ENCODE measurements at places on chromosomes 16 and 17.

DNA sequence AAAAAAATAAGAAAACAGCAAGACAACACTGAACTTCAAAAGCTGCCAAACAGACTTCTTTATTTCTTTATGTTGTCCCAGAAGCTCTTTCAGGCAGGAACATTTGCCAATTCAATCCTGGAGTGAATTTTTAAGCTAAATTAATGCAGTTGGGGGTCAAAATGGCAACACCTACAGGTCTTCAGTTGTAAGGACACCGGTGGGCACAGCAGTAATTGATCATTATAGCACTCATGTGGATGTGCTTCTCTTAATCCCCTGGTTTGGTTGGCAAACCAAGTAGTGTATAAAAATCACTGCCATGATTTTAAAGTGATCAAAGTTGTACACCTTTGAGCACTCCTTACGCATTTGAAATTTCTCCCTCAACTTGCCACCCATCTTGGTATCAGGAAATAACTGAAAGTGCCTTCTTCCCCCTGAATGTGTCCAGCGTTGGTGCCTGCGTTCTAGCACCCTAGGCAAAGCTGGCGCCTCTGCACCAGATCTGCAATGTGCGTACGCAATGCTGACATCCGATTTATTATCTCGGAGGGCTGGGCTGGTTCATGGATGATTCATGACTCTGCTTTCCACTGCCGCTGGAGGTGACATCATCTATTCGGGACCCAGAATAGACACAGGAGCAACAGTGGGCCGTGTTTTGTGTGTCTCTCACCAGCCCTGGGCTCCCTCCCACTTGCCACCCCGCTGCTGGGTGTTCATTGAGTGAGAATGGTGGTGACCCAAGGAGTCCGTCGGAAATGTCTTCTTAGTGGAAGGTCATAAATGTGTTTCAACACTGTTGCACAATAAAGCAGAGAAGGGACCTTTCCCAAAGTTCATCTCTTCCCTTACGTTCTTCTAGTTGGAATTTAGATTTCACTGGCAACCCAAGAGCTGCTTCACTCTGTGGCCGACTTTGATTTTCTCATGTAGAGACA, 203.4 kb downstream of the CCDC182 start:
- DNase-seq: no peak

- DNase-seq: no peak
Observed at GRCh38 chr17:50649042-50649908, 14.6 kb downstream of the ABCC3 start.

DNA sequence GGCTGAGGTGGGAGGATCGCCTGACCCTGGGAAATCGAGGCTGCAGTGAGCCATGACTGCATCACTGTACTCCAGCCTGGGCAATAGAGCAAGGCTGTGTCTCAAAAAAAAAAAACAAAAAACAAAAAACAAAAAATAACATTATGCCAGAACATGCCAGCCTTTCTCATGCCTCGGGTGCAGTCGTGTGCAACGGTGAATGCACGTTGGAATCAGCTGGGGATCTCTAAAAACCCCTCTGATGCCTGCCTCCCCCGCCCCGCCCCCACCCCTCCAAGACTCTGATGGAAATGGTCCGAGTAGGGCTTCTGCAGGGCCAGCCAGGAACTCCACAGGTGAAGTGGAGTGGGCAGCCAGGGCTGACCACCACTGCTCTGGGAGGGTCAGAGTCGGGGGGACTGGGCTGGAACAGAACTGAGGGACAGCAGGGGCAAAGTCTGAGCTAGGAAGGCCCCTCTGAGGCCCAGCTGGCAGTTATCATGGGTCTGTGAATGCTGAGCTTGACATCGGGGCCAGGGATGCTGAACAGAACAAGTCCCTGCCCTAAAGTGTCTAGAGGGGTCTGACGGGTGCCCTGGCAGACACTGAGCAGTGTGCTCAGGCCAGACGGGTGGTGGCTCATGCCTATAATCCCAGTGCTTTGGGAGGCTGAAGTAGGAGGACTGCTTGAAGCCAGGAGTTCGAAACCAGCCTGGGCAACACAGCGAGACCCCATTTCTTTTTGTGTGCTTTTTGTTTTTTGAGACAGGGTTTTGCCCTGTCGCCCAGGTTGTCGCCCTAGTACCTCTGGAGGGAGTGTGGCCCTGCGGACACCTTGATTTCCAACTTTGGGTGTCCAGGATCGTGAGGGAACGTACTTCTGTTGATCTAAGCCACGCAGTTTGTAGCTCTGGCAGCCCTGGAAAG, 193.4 kb upstream of the GSE1 start:
- DNase-seq: no peak

DNA sequence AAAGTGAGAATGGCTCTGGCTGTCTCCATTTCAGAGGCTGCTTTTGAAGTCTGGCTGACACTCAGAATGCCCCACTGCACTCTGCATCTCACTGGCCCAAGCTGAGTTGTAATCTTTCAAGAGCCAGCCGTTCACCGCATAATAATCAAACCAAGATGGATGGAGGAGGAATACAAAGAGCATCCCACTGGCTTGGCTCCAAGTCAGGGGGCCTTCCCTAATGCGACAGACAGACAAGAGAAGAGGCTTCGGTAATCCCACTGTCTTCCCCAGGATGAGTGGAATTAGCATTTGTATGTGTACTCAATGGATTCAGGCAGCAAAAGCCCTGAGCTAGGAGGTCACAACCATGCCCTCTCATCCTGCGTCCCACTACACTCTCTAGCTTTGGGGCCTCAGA, 68.0 kb downstream of the CBLN1 start:
- DNase-seq: no peak

DNA sequence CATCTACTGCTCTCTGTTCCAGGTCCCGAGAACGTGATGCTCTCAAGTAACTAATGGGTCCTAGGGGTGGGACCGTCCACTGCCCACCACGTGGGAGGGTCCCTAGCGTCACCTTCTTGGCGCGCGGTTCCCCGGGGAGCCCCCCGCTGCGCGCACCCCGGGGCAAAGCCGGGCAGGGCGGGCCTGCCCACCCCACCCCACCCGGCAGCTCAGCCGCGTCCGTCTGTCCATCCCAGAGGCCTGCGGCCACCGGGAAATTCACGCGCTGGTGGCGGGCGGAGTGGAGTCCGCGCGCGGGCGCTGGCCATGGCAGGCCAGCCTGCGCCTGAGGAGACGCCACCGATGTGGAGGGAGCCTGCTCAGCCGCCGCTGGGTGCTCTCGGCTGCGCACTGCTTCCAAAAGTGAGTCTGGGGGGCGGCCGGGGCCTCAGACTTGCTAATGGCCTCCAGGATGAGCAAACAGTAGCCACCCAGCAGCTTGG, 494 bp downstream of the PRSS41 start:
- DNase-seq: no peak

DNA sequence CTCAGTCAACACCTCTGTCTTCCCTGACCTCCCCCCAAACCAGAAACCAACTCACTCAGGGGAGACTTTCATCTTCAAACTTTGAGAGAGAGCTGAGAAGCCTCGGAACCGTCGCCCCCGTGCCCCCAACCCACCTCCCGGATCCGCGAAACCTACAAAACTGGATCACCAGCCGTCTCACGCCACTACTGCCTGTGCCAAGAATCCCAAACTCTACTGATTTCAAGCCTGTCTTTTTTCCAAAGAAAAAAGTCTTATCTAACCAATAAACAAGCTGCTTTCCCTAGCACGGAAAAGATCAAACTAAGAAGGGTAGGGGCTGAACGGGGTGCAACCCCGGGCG, 2.0 kb downstream of the AXIN2 start:
- DNase-seq: no peak

DNA sequence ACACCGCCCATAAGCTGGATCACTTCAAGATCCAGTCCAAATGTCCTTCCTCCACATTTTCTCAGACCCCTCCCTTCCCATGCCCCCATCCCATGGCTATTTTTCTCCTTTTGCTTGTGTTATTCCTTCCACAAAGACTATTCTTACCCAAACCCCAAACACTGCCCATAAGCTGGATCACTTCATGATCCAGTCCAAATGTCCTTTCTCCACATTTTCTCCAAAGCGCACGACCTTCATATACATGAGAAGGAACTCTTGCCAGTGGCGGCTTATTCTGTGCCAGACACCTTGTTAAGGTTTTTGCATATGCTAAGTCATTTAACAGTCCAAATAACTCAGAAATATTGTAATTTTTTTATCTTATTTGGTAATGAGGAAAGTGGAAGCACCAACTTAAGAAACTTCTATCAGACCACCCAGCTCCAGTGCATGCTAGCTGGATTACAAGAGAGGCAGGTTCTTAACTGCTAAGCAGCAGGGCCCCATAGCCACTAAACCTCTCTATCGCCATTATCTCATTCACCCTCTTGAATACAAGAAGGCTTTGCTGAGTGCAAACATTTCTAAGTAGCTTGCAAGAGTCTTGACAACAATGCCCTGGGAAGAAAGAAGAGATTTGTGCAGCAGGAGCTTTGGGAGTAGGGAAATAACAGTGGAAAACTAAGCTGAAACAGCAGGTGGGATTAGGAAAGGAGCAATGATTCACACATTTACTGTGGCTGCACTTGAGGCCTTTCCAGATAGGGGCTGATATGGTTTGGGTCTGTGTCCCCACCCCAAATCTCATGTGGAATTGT, 428.2 kb upstream of the MAF start:
- no peak for DNase-seq

- no peak for DNase-seq
Observed at GRCh38 chr16:72896485-72897118, 151.3 kb downstream of the ZFHX3 start.

DNA sequence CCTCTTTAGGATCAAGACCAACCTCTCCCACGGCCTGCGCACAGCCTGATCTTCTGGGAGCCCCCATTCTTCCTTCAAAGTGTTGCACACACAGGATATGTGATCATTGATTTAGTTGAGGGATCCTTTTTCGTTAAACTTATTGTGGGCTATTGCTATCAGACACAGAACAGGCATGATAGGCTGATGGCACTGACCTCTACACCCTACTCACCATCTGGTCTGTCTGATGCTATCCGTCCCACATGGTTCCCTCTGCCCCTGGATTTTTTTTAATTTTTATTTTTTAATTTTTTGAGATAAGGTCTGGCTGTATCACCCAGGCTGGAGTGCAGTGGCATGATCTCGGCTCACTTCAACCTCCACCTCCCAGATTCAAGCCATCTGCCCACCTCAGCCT, 19.2 kb upstream of the LITAF start:
- no peak for DNase-seq

- DNase-seq: no peak
Observed at GRCh38 chr17:3482852-3483251, 7.1 kb downstream of the ASPA start.

DNA sequence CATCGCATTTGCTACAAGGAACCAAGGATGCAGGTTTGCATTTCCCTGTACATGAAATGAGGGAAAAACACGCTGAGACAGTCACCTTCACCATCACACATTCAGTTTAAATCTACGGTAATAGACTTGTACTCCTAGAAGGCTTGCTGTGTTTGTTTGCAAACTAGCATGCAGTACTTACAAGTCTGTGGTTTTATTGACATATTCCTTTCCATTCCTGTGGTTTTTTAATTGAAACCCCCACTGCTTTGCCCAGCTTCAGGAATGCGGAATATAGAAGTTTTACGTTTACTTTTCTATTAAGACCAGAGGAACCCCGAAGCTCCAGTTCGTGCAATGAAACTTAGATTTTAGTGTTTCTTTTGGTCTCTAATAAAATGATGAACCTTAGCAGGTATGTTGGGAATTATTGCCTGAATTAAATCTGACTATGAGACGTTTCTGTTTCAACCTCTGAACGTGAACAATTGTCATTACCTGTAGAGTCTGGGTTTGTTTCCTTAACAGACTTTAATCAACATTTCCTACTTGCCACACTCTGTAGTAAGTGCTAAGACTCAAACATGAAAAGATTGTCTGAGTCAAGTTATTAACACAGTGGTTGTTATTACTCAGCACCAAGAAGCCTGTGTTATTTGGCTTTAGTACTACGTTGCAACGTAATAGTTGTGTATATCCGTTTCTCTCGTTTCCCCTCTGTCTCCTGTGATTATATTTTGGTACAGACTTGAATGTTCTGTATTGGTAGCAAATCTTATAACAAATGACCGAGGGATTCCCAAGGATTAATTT, 793.3 kb upstream of the GOT2 start:
- no peak for DNase-seq

- DNase-seq: no peak
Observed at GRCh38 chr17:76390003-76390421, 5.6 kb downstream of the SPHK1 start.

DNA sequence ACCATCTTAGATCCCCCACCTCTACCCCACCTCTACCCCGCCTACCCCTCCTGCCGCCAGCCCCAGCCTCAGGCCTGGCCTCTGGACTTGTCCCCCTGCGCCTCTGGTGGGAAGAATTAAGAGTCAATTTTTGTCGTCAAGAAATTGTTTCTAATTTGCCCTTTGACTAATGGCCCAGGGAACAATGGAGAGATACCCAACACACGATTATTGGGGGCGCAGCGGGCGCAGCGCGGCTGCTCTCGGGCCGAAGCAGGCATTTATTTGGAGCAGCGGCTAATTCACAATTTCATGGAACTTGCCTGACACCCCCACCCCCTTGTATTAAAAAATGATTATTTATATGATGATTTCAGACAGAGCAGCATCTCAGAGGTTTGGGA, 4.4 kb upstream of the BAHCC1 start:
- DNase-seq: no peak

Measured in stimulated activated naive CD4-positive, alpha-beta T cell treated with Interleukin-2 at 50 U/mL for 16 hours (primary cell).